MCF 10A (cell line): ENCODE measurements at places on chromosomes 1 and 21.

DNA sequence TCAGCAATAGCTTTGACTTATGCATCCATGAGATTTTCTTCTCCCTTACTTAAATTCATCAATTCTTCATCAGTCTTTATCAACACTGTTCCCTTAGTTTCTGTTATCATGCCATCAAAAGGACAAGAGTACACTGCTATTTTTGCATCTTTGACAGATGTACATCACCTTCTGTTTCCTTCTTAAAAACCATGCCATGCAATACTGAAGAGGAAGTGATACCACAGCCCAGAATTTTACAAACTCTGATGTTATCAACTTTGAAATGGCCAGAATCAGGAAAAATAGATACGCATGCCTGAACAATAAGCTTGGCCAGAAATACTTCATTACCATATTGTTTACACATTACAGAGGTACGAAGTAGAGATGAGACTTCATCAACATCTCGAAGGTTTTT is 21.1 kb downstream of the FMO5 start:
- DNase-seq, result no peak

GRCh38 chr1:151948506-151948905 is 39.2 kb upstream of the THEM4 start:
- DNase-seq, result no peak

DNA sequence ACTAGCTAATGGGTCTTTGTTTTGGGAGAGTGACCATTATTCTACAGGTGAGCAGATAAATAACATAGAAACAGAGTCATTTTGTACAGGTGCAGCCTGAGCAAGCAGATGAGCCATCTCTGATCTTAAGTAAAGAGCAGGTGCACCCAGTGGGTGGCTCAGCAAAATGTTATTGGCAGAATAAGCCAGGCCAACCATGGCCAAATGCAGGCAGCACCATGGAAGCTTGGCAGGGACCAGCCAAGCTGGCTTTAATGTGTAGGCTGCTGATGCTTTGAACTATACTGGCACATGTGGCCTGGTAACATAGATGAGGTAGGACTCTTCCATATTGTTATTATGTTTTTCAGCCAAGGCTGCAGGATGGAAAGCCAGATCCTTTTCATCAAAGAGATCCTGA is 553.3 kb upstream of the ZRANB2 start:
- DNase-seq, result no peak

- no peak for DNase-seq
These were observed 75.2 kb downstream of the AXDND1 start for GRCh38 chr1:179440971-179441370.

DNA sequence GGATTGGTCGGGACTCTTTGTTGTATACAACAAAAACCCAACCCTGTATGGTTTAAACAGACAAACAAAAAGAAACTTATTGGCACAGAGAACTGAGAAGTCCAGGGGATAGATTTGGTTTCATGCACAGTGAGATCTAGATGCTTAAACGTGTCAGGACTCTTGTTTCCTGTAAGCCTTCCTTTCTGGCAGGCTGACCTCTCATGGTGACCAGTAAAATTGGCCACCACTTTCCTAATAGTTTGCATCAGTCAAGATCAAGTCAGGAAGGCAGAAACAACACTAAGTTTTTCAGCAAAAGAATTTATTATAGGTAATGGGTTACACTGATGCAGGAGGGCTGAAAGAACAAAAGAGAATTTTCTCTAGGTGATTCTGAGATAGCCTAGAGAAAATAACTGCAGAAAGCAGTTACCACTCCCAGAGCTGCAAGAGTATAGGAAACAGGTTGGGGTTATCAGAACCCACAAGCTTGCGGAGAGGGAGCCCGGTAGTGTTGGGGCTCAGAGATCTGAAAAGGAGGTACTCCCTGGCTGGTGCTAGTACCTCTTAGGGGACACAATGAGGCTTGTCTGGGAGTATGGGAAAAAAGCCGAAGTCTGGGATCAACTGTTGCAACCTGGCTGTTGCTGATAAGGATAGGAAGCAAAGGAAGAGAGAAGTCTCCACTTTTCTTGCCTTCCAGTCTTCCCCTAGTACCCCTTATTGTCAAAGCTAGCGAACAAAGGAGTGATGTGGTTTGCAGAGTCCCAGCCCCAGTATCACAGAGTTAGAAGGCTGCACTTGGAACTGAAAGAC is 21.4 kb downstream of the CITED4 start:
- DNase-seq, result no peak

DNA sequence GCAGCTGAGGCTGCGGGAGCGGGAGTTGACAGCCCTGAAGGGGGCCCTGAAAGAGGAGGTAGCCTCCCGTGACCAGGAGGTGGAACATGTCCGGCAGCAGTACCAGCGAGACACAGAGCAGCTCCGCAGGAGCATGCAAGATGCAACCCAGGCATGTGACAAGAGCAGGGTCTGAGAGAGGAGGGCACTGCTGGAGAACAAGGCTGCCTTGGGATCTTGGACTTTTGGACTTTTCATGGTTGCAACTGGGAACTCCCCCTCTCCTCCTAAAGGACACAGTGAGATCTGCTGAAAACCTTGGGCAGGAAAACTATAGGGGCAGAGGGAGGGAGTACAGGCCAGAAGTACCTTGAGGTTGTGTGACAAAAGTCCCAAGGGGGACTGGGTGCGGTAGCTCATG is 13.5 kb downstream of the CGN start:
- no peak for DNase-seq
